ENCODE measurements at places on chromosomes 6 and 20. TPM values are rescaled to one million over a fixed set of nuclear protein-coding genes. Genes with fewer than 3 reads are reported as not detected.

The EMILIN3 gene
- 1.6 TPM for total RNA-seq

The PAK1IP1 gene
- 32.2 TPM for total RNA-seq

The KCNK5 gene
- under 0.01 TPM for total RNA-seq

The PPP1R3G gene
- total RNA-seq: 1.6 TPM

The PROKR2 gene
- total RNA-seq: 8.6 TPM

The HTR1B gene
- 5.3 TPM for total RNA-seq

The FKBP1C gene
- 0.41 TPM for total RNA-seq

The PHACTR3 gene
- total RNA-seq: 40.8 TPM

The APOBEC2 gene
- total RNA-seq: not detected

The LY6G6F gene
- not detected for total RNA-seq

The LY6G6D gene
- total RNA-seq: not detected

The NOTCH4 gene
- 5.3 TPM for total RNA-seq

The TMEM239 gene
- total RNA-seq: not detected

The NKX2-4 gene
- not detected for total RNA-seq

The TGM3 gene
- not detected for total RNA-seq

The C20orf204 gene
- total RNA-seq: 1.2 TPM

The MAS1L gene
- not detected for total RNA-seq

The BMP6 gene
- 4.9 TPM for total RNA-seq

The ALDH5A1 gene
- total RNA-seq: 16.7 TPM

The PRSS16 gene
- total RNA-seq: 0.41 TPM

The MACROD2 gene
- total RNA-seq: 47.7 TPM

The CTSZ gene
- 10.6 TPM for total RNA-seq

The GHRH gene
- total RNA-seq: not detected

The KCNG1 gene
- total RNA-seq: 22.4 TPM

The PRL gene
- total RNA-seq: not detected

The FAM209B gene
- total RNA-seq: not detected

The FAXC gene
- 41.6 TPM for total RNA-seq

The TRIM15 gene
- not detected for total RNA-seq

The UBE2C gene
- 3.7 TPM for total RNA-seq
